ENCODE measurements at places on chromosomes 12 and 14. TPM values are rescaled to one million over a fixed set of nuclear protein-coding genes. Genes with fewer than 3 reads are reported as not detected.

DACT1 gene
- 435 TPM for total RNA-seq

RAD9B gene
- total RNA-seq, result 0.94 TPM

TGM1 gene
- 0.94 TPM for total RNA-seq

ESPL1 gene
- total RNA-seq, result 1.7 TPM

TSPAN11 gene
- 4.8 TPM for total RNA-seq

GYS2 gene
- total RNA-seq, result not detected

SPTB gene
- 18.2 TPM for total RNA-seq

SLC6A12 gene
- 4.4 TPM for total RNA-seq

TC2N gene
- 22.8 TPM for total RNA-seq

SLC17A8 gene
- 1.2 TPM for total RNA-seq

HRK gene
- 0.47 TPM for total RNA-seq

B4GALNT1 gene
- 45.2 TPM for total RNA-seq

ANKS1B gene
- total RNA-seq, result 452 TPM

FOXN4 gene
- 0.16 TPM for total RNA-seq

TMEM233 gene
- not detected for total RNA-seq

SMIM41 gene
- total RNA-seq, result not detected

TEX22 gene
- 0.31 TPM for total RNA-seq

SLC6A15 gene
- total RNA-seq, result 119 TPM

PRB3 gene
- not detected for total RNA-seq

PRH1 gene
- 95.9 TPM for total RNA-seq

TOMM20L gene
- not detected for total RNA-seq

TAMALIN gene
- 1.6 TPM for total RNA-seq

CCDC175 gene
- total RNA-seq, result 3.3 TPM

MLXIP gene
- total RNA-seq, result 7.6 TPM

FBLN5 gene
- 4.1 TPM for total RNA-seq

MIPOL1 gene
- 29.9 TPM for total RNA-seq

NRXN3 gene
- 35.6 TPM for total RNA-seq

RAPGEF3 gene
- 9.0 TPM for total RNA-seq

HVCN1 gene
- total RNA-seq, result 8.3 TPM

LIN7A gene
- total RNA-seq, result 37.7 TPM

KRT78 gene
- total RNA-seq, result 1.9 TPM

PCED1B gene
- total RNA-seq, result 0.94 TPM

SUOX gene
- total RNA-seq, result 8.3 TPM

All from occipital lobe (tissue), 3 donors.